ENCODE measurements at places on chromosomes 2 and 18.

DNA sequence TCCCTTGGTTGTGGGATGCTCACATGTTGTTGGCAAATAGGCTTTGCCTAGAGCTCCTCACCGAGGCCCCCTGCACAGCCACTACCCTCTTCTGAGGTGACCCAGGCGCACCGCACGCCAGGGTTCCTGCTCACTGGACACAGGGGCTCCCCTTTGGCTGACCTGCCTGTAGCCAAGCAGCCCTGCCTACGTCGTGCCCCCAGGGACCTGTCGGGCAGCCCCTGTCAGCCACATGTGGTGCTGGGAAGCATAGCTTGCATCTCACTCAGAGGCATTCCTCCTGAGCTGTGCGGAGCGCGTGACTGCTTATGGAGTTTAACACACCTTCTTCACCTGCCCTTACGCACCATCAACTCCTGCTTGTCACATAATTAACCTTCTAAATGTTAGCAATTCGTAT, 116.3 kb downstream of the ZNF236 start:
- DNase-seq, result no peak

DNA sequence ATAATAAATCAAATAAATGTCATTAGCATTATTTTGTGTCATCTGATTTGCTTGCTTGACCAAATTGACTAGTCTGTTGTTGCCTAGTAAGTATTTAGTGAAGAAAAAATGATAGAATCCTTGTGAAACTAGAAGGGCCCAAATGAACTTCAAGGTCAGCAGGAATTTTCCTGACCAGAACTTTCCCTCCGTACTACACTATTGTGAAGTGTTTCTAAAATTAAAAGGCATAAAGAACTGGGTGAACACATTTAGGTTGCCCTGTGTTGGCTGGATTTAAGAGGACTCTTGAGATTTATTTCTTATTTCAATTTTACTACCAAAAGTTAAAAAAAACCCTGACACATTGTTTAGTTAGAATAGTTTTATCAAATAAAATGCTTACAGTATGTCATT, 142.6 kb downstream of the CCDC85A start:
- DNase-seq, result no peak

- DNase-seq, result no peak
These were observed 143.9 kb downstream of the MYT1L start for GRCh38 chr2:2187196-2187595.

- no peak for DNase-seq
These were observed 61.6 kb downstream of the LAMA1 start for GRCh38 chr18:7056026-7056425.

DNA sequence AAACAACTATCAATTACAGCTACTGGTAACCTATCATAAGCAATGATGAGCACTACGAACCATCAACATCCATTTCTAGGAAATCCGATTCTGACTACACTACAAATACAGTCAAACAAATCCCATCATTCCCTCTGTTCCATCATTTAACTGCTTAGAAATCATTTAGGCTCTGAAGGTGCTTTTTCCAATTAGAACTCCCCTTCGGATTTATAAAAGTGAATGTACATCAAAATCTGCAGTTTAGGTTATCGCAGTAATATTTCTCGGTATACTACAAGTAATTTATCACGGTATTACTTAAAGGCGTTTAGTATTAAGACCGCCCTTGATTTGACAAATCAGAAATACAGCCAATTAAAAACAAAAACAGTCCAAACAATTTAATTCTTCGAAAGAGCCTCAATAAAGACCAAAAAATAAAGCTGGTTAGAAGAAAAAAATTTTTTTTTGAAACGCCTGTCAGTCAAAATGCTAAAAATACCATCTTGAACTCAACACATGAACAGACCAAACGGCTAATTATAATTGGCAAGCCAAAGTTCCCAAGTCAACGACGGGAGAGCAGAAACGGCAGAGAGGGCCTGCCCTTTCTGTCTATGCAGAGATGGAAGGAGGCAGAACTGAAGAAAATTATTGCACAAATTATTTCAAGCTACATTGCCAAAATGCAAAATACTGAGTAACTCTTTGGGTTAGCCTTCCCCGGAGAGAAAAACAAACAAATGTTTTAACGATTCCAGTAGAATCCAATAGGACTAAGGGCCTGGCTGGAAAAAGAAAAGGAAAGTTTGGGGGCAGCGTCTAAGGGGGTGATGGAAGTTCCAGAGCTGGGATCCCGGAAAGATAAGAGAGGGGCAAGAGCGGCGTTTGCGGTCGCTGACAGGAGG, 1.2 kb downstream of the VPS54 start:
- DNase-seq, result peak; percentile 20

GRCh38 chr2:45713591-45713990, 62.1 kb downstream of the PRKCE start:
- DNase-seq, result no peak

GRCh38 chr2:207055257-207055656, 110.5 kb downstream of the KLF7 start:
- DNase-seq, result no peak

Measured in fibroblast of skin of abdomen (primary cell).